ENCODE measurements at places on chromosomes 12 and 14. TPM values are rescaled to one million over a fixed set of nuclear protein-coding genes. Genes with fewer than 3 reads are reported as not detected.

Gene PTPRO
- total RNA-seq, result 0.08 TPM

Gene SLCO1A2
- total RNA-seq, result not detected

Gene KRT75
- 4.9 TPM for total RNA-seq

Gene PRB2
- not detected for total RNA-seq

Gene L2HGDH
- 8.4 TPM for total RNA-seq

Gene TMEM121
- 2.7 TPM for total RNA-seq

Gene TAS2R8
- not detected for total RNA-seq

Gene LRFN5
- not detected for total RNA-seq

Gene KCNK10
- 0.08 TPM for total RNA-seq

Gene OLR1
- total RNA-seq, result not detected

Gene PPM1H
- total RNA-seq, result not detected

Gene AMDHD1
- 0.39 TPM for total RNA-seq

Gene PRR4
- 0.31 TPM for total RNA-seq

Gene RTL1
- total RNA-seq, result not detected

Gene SLC5A8
- 0.08 TPM for total RNA-seq

Gene PRH1
- total RNA-seq, result 9.7 TPM

Gene IAPP
- not detected for total RNA-seq

Gene MAP3K12
- 2.2 TPM for total RNA-seq

Data from hair follicular keratinocyte (primary cell).